Suppressor macrophage treated with lipopolysaccharide for 1 hour (primary cell): ENCODE measurements at places on chromosomes 2 and 18.

- DNase-seq, result peak; percentile 59
Observed at GRCh38 chr18:54127759-54128378, 96.6 kb downstream of the MBD2 start.

DNA sequence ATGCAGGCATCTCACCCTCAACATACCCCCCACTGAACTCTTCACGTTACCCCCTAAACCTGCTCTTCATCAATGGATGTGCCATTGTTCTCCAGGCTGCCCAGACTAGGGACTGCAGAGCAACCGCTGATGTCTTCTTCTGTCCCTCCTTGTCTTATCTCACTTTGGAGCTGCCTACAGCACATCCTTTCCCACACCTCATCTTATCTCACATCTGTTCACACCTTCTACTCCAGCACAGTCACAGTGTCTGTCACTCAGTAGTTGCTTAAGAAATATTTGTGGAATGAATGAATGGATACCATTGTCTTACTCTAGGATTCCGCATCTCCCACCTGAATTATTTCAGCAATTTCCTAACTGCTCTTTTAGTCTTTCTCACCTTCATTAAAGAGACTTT is 144.5 kb downstream of the ANTXR1 start:
- no peak for DNase-seq

GRCh38 chr2:221999717-222000116 is 299.1 kb downstream of the PAX3 start:
- no peak for DNase-seq

DNA sequence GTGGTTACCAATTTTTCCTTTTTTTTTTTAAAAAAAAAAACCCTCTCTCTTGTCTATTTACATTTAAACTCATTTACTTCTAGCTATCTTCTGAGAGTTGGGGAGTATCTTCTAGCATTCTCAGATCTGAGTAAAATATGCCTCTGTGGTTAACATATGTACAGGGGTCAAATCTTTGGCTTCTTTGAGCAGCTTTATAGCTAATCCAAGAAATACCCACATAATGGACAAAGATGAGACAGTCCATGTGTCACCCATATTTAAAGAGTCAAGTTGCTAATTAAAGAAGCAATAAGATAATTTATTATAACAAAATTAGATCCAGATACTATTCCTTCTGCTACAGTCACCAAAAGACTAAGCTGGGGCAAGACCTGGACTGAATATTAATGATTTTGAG is 139.0 kb upstream of the HNRNPA3 start:
- no peak for DNase-seq

- no peak for DNase-seq
Observed at GRCh38 chr18:36620788-36621187, 208.0 kb downstream of the TPGS2 start.

GRCh38 chr18:670522-670921 is 13.1 kb downstream of the TYMS start:
- DNase-seq, result no peak

GRCh38 chr2:41990688-41991087 is 57.1 kb upstream of the PKDCC start:
- DNase-seq, result no peak

DNA sequence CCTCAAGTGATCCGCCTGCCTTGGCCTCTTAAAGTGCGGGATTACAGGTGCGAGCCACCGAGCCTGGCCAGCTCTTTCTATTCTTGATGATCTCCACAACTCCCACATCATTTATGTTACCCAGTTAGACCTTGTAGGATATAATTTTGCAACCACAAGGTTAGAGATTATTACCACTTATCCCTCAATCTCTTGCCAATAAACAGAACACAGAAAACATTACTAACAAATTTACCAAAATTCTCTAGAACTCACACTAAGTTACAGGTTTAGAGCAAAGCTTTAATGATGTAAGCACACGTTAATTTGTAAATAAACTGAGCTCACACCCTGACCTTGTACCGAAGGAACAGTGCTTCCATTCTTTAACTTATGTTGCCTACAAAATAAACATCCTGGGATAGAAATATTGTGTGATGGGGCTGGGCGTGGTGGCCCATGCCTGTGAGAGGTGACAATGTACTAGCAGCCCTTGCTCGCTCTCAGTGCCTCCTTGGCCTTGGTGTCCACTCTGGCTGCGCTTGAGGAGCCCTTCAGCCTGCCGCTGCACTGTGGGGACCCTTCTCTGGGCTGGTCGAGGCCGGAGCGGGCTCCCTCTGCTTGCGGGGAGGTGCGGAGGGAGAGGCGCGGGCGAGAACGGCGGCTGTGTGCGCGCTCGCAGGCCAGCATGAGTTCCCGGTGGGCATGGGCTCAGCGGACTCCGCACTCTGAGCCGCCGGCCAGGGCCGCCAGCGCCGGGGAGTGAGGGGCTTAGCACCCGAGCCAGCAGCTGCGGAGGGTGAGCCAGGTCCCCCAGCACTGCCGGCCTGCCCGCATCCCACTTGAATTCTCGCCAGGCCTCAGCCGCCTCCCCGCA is 42.1 kb upstream of the ITSN2 start:
- no peak for DNase-seq

- peak; percentile 70 for DNase-seq
Observed at GRCh38 chr2:44616667-44617155, 255.0 kb downstream of the CAMKMT start.

- no peak for DNase-seq
Observed at GRCh38 chr18:45355944-45356520, 259.2 kb upstream of the SLC14A2 start.

GRCh38 chr18:49368876-49369440 is 91.5 kb downstream of the DYM start:
- DNase-seq, result no peak

GRCh38 chr2:38739524-38739923 is 11.6 kb downstream of the SRSF7 start:
- no peak for DNase-seq

DNA sequence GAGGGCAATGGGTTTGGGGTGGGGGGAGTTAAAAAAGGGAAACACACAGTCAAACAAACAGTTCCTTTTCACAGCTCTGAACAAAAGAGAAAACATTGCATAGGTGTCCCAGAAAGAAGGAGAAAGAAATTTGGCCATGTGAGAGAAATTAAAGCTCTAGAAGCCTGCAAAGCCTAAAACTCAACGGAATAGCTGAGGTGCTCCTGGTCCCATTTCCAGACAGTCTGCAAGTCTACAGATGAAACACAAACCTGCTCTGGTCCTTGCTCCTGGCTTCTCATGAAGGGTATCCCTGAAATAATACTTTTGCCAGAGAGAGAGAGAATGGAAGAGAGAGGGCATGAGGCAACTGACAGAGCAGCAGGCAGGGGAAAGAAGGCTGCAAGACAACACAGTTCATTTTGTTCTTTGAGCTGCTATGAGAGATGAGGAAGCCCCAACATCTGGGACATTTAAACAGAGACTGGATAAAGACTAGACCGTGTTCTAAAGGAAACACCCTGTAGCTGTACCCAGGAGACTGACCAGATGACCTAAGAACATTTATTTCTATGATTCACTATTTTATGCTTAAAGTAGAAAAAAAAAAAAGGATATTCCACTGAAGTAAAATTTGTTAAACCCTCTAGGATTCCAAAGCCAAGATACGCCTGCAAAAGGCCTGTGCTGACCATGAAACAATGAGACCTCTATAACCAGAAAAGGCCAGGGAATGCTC is 57.3 kb upstream of the CYP26B1 start:
- no peak for DNase-seq

- no peak for DNase-seq
Observed at GRCh38 chr2:172372436-172372835, 55.0 kb upstream of the ITGA6 start.

DNA sequence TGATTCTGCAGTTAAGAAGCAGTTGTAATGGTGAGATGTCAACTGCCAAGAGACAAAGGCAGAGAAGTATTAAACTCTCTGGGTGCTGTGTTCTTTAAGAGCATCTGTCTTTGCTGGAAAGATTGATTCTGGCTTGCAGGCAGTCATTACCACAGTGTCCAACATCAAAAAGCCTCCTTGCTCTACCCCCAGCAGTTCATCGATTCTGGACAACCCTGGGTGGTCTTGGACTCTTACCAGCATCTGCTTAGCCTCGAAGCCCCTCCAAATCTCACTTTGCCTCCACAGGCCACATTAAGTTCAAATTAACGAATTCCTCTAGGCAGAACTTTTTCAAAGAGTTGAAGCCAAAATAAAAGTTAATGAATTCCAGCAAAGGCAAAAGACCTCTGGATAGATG is 1061.4 kb downstream of the TSN start:
- DNase-seq, result no peak

DNA sequence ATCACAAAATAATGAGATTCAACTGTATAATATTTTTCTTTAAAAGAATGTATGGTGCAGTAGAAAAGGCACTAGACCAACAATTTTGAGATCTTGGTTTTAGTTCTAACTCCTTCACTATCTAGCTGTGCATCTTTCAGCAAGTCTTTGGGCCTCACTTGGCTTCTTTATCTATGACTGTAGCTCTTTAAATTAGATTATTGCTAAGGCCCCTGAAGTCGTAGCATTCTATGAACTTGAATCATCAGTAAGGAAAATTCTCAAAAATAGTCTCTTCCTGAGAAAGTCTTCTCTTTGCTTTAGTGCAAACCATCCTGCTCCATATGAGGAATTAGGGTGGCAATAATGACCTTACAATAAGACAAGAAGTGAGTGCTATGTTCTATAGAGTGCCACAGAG is 140.4 kb downstream of the FTCDNL1 start:
- DNase-seq, result no peak

DNA sequence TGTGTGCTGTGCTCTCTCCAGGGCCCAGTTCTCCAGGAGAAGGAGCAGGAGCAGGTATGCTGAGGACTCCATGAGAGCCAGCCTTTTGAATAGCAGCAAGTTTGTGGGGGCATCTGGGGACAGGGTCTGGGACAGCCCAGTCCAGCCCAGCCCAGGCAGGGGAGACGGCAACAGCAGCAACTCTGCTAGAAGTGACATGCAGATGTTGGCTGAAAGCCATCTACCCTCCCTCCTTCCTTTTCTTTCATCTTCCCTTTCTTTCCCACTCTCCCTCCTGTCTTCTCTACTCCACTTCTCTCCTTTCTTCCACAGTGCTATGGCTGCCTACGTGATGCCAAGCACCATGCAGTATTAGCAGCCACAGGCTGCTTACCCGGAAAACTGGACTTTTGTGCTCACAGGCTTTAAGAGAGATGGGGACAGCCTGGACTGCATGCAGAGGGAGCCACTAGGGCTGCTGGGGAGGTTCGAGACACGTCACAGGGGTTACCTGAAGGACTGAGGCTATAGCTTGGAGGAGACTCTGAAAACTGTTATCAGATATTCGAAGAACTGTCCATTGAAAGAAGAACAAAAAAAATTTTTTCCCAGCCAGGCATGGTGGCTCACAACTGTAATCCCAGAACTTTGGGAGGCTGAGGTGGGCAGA is 23.8 kb upstream of the YWHAQ start:
- no peak for DNase-seq

- no peak for DNase-seq
Observed at GRCh38 chr2:85594715-85595300, 737 bp upstream of the RNF181 start.

DNA sequence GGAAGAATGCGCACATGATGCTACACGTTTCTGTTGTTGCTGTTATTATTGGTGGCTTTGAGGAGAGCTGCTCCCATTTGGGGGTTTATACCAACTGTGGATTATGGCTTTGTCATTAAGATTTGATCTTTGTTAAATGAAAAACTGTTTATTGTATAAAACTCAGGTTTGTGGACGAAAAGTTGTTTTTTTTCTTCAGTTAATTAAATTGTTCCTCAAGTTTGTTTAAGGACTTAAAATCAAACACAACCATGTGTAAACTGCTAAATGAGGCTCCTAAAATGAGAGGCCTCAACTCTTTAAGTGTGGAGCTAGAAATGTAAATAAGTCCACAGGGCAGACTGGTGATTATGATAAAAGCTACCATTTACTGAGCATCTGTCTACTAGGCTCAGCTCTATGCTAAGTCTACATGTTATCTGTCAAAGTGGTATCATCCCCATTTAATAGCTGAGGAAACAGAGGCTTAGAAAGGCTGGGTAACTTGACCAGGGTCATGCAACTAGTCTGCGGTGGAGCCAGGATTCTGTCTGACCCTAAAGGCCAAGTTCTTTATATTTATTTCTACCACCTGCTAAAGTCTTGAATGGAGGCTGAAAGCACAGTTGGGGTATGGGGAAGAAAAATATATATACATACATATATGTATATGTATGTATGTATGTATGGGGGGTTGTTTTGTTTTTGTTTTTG is 4.1 kb downstream of the MYCN start:
- no peak for DNase-seq

- no peak for DNase-seq
Observed at GRCh38 chr2:231385429-231385828, 10.1 kb upstream of the B3GNT7 start.

DNA sequence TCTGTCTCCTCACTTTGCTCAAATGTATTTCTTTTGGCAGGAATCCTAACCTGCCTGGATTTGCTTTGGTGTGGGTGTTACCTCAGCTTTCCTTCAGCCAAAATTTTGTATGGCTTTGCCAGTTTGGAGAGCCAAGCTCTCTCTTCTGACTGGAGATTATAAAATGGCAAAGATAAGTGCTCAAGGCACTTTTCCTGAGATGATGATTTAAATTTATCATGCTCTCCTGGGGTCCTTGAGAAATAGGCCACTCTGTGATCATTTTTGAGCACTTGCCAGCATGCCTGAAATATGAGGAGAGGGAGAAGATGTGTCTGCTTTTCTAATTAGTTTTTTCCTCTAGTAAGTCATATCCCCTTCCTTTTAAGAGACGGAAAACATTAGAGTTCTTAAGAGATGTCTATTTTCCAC is 683.0 kb downstream of the SLC4A3 start:
- DNase-seq, result no peak

DNA sequence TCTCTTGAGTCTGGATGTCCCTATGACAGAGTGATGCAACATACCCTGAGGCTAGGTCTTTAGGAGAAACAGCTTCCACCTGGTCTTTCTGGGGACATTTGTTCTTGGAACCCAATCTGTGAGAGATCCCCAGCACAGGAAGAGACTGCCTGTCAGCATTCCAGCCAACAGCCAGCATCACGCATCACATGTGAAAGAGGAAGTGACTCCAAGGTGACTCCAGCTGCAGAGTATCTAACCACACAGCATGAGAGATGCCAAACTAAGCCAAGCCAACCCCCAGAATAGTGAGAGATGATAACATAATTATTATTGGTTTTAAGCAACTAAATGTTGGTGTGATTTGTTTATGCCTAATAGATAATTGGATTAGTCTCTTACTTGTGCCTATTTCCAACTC is 35.7 kb downstream of the C18orf63 start:
- peak; percentile 59 for DNase-seq

DNA sequence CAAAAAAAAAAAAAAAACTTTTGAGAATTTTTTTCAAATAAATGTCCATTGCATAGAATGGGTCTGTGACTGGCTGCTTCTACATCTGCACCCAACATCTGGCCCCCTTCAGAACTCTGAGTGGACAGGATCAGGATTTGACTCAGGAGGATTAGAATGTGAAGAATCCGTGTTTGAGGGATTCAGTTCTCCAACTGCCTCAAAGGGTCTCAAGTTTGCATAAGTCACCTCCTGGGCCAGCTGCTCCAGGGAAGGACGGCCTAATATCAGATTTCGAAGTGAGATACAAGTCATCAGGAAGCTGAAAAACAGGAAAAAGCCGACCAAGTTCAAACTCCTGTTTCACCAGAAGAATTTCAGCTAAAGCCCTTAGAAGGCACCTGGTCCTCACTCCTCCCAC is 10.9 kb downstream of the MAT2A start:
- no peak for DNase-seq
